ENCODE measurements at places on chromosomes 2 and 18.

GRCh38 chr2:109352056-109352897, 223.3 kb downstream of the SH3RF3 start:
- DNase-seq = no peak

GRCh38 chr2:216508229-216508628, 9.6 kb downstream of the RPL37A start:
- DNase-seq = no peak

GRCh38 chr2:234436482-234436837, 60.4 kb downstream of the ARL4C start:
- DNase-seq = no peak

- no peak for DNase-seq
These were observed 118.2 kb downstream of the GBX2 start for GRCh38 chr2:236049981-236050380.

DNA sequence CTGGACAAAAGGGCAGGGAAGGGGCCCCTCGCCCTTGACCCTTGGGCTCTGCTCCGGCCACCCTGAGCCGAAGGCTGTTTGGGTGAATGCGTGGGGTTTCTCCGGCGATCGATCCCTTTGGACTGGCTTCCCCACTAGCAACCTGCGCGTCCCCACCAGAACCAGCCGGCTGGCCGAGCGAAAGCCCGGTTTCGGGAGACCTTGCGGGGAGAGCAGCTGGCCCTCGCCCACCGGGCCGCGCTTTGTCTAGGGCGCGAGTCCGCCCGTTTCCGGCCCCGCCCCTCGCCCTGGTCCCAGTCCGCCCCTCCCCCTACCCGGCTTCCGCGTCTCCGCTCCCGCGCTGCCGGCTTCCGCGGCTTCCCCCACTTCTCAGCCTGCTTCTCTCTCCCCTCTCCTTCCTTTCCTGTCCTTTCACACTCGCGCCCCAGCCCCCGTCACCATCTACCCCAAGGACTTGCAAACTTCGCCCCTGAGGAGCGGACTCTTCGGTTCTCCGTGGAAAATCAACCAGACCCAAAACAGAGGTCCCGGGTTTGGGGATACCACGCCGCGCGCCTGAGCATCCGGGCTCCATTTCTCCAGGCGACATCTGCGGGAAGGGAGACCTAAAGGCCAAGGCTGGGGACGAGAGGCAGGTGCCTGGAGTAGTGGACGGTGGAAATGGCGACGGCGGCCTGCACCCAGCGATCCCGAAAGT, 48.0 kb upstream of the ATP6V1B1 start:
- no peak for DNase-seq

DNA sequence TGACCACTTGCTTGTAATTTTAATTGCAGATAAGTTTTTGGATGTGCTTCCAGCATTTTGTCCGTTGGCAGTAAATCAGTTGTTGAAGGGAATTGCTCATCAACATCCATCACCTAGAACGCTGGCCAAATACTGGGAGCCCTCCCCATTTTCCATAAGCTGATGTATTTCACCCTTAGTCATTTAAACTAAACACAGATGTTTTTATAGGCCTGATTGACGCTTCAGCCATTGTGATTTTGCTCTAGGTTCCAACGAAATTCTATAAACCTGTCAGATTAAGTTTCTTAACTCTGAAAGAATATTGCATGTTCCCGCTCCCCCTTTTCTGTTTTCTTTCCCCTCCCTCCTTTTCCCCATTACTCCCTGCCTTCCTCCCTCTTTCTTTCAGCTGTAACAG, 1.0 kb upstream of the RPRM start:
- no peak for DNase-seq

GRCh38 chr18:76708071-76708721, 114.2 kb upstream of the ZNF236 start:
- DNase-seq = no peak

- no peak for DNase-seq
These were observed 132.9 kb upstream of the HDAC4 start for GRCh38 chr2:239533569-239534316.

GRCh38 chr2:215808996-215809395, 204.4 kb downstream of the MREG start:
- no peak for DNase-seq

- DNase-seq = no peak
These were observed 48.0 kb downstream of the RAB12 start for GRCh38 chr18:8657050-8657820.

DNA sequence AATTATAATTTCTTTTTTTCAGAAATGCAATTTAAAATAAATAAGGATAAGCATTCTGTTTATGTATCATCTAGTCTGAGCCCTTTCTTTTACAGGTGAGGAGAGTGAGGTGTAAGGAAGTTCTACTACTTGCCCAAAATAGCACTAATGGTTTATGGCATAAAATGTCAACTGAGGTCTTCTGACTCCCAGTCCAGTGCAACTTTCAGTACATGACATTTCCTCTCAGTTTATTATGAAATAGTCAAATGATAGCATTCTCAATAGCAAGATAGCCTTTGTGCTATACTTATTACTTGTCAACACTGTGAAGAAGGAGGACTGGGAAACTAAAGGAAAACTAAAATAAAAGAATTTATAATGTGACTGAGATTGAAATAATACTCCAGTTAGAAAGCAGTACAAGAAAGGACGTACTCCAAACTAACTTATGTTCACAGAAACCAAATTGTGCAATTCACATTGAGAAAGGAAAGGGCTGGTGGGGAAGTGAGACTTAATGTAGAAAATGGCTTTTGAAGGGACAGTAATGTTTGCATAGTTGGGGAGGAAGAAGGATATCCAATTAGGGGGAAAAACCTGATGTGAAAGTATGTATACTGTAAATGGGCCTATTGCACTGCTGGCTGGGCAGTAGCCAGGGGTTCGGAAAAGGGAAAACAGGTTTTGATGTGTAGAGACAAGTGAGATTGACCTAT, 166.7 kb upstream of the ZEB2 start:
- DNase-seq = no peak

DNA sequence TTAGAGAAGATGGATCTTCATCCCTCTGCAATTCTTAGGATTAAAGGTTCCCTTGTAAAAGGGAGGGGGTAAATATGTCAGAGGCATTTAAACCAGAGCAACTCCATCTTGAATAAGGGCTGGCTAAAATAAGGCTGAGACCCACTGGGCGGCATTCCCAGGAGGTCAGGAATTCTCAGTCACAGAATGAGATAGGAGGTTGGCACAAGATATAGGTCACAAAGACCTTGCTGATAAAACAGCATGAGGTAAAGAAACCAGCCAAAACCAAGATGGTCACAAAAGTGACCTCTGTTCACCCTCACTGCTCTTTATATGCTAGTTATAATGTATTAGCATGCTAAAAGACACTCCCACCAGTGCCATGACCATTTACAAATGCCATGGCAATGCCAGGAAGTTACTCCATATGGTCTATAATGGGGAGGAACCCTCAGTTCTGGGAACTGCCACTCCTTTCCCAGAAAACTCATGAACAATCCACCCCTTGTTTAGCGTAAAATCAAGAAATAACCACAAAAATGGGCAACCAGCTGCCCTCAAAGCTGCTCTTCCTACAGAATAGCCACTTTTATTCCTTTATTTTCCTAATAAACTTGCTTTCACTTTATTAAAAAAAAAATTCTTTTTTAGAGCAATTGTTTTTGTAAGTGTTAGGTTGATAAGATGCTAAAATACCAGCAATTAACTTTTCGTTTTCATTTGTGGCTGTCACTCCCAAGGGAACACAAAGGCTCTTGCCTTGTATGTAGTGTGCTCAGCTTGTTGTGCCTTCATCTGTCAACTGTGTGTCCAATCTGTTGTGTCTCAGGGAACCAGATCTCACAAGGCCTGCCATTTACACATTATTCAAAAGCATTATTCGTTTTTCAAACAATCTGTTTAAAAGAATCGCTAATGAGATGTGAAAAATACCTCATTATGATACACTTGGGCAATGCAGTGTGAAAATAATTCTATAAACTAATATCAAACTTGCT, 205.2 kb upstream of the RGPD4 start:
- no peak for DNase-seq

- peak; percentile 91 for DNase-seq
These were observed 214.0 kb upstream of the KCNJ3 start for GRCh38 chr2:154484338-154485099.

DNA sequence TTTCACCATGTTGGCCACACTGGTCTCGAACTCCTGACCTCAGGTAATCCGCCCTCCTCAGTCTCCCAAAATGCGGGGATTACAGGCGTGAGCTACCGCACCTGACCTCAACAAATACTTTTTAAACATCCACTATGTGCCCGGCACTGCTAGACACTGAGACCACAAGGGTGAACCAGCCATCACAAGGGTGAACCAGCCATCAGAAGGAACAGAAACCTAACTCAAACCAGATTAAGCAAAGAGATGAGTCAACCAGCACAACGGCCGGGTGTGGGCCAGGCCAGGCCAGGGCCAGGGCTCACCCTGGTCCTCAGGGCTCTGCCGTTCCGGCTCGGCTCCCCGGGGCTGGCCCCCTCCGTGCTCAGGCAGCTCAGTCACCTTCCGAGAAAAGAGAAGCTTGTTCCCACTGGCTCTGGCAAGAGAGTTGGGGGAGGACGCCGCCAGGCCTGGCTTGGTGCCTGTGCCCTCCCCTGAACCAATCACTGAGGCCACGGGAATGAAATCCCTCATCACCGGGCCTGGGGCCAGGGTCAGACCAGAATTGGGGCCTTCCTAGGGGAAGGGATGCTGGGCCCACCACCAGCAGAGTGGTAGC, 4.4 kb downstream of the TEX44 start:
- peak; percentile 84 for DNase-seq

DNA sequence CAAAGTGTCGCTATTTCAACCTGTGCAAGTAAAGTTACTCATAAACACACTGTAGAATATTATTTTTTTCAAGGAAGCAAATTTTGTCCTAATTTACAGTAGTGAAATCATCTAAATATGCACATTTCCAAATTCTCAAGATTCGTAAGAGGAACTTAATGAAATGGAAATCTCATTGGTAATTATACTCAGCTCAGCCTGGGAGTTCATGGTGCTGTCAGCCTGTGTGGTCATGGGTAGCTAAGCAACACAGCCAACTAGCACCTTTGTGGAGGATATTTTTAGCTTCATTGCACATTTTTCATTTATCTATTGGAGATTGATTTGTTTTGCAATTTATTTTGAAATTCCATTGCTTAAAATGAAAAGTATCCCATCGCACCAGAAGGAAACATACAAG, 975.7 kb upstream of the ZEB2 start:
- DNase-seq = no peak

- DNase-seq = no peak
These were observed 112.7 kb upstream of the EPC2 start for GRCh38 chr2:148531669-148532428.

- peak; percentile 51 for DNase-seq
These were observed 678.8 kb downstream of the KCNJ3 start for GRCh38 chr2:155377266-155377680.

- DNase-seq = peak; percentile 95
These were observed at the start of the genes SEPTIN10 and SOWAHC for GRCh38 chr2:109613922-109614714. TSS of gene SEPTIN10 (minus strand) at chr2:109613966. CDS start at chr2:109613827, 139 bp downstream. TSS of gene SOWAHC (plus strand) at chr2:109614364. CDS start at chr2:109614490, 126 bp downstream.

DNA sequence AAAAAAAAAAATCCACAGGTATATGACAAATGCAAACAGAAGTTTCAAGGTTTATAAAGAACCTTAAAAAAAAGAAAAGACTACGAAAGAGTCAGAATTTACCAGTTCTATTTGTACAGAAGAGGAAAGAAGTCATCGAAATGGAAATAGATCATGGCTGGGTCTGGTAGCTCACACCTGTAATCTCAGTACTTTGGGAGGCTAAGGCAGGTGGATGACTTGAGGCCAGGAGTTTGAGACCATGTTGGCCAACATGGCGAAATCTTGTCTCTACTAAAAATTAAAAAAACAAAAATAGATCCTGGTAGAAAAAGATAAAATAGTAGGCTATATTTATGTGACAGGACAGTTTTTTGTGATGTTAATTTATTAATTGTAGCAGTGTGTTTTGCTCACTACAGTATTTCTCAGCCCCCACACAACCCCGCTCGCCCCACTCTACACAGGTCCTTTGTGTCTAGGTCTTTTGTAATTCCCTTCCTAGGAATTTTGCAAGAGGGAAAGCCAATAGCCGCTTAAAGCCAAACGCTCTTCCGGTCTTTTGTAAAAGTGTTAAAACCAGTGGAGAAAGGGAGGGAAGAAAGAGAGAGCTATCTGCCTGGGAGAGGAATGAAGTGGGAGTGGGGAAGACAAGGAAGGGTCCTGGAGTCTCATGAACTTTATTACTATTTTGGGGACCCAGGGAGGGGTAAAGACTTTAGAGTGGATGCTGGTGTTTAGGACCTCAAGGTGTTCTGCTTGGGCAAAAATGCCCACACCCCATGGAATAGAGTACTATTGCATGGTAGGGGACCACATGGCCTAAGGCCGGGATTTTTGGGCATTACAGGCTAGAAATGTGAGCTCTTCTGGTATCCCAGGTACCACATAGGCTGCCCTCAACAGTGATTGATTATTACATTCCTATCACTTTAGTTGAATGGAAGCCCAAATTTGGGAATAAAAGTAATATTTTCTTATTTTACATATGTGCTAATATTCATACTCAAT, 59.4 kb upstream of the XPO1 start:
- no peak for DNase-seq

- DNase-seq = no peak
These were observed 2082.4 kb upstream of the PIK3C3 start for GRCh38 chr18:39872651-39873050.

GRCh38 chr2:65300761-65301711, 73.4 kb downstream of the ACTR2 start:
- DNase-seq = peak; percentile 36

- DNase-seq = no peak
These were observed 66.4 kb downstream of the SH3RF3 start for GRCh38 chr2:109195193-109196045.

- no peak for DNase-seq
These were observed 6.4 kb upstream of the SPATS2L start for GRCh38 chr2:200300065-200300464.

DNA sequence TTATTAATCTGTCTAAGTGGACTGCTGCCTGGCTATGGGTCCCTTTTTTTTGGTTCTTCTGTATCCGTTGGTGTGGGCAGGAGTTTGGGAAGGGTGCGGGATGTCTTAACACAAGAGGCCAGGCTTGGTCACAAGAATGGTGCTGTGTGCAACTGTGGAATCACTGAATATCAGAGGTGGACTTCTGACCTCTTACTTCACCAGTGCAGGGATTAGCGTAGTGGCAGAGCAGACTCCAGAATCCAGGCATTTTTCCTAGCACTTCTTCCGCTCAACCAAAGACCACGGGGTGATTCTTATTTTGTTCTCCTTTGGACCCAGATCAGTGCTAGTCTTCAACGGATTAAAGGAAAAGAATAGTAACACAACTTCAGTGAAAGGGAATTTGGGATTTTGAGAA, 254.3 kb upstream of the TNP1 start:
- DNase-seq = peak; percentile 18

Data from renal cortical epithelial cell (primary cell).